Heart right ventricle (tissue), 16 donors: ENCODE measurements at places on chromosomes 7 and 10. TPM values are rescaled to one million over a fixed set of nuclear protein-coding genes. Genes with fewer than 3 reads are reported as not detected.

GHRHR gene
- not detected for total RNA-seq

DNA sequence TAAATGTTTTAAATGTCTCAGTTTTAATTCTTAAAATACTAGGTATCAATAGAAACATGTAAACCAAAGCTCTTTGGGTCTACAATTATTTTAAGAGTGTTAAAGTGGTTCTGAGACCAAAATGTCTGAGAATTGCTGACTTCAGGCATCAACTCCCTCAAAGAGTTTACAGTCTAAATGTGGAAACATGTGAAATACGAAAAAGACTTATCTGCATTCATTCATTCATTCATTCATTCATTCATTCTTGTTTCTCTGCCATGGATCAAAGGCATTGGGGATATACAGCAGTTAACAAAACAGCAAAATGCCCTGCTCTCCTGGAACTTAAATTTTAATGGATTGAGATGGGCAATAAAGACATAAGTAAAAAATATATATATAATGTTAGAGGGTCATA, 69.8 kb downstream of the BLNK start:
- H3K4me1 ChIP-seq = no peaks in the 10 kb centered on the region
- no peak overlapping the region for H3K4me3 ChIP-seq
- H3K36me3 ChIP-seq = peaks cover 10% of the 10 kb centered on the region
- no peak overlapping the region for H3K27ac ChIP-seq
- H3K27me3 ChIP-seq = no peaks in the 10 kb centered on the region

- no peak overlapping the region for H3K4me3 ChIP-seq
- no peaks in the 10 kb centered on the region for H3K36me3 ChIP-seq
- no peaks in the 10 kb centered on the region for H3K4me1 ChIP-seq
- no peak for DNase-seq
- no peak overlapping the region for H3K27ac ChIP-seq
Observed at GRCh38 chr10:103931603-103932002, 13.6 kb upstream of the STN1 start.

GRCh38 chr7:42241424-42241823, 4.4 kb upstream of the GLI3 start:
- H3K4me3 ChIP-seq = no peak overlapping the region
- H3K27ac ChIP-seq = no peak overlapping the region
- no peak for DNase-seq
- no peaks in the 10 kb centered on the region for H3K27me3 ChIP-seq
- no peaks in the 10 kb centered on the region for H3K36me3 ChIP-seq

GRCh38 chr10:6269953-6270867, 67.5 kb downstream of the PFKFB3 start:
- DNase-seq = no peak
- H3K27me3 ChIP-seq = no peaks in the 10 kb centered on the region
- H3K27ac ChIP-seq = no peak overlapping the region
- H3K4me3 ChIP-seq = no peak overlapping the region

- peaks cover 51% of the 10 kb centered on the region for H3K4me1 ChIP-seq
- H3K27me3 ChIP-seq = no peaks in the 10 kb centered on the region
- H3K36me3 ChIP-seq = no peaks in the 10 kb centered on the region
- H3K27ac ChIP-seq = no peak overlapping the region
Observed at GRCh38 chr7:69656077-69656476, 57.8 kb downstream of the AUTS2 start.

GRCh38 chr10:34651416-34652195, 163.5 kb downstream of the PARD3 start:
- H3K4me3 ChIP-seq = no peak overlapping the region
- no peaks in the 10 kb centered on the region for H3K36me3 ChIP-seq
- DNase-seq = no peak

- H3K27me3 ChIP-seq = no peaks in the 10 kb centered on the region
- H3K4me3 ChIP-seq = no peak overlapping the region
- H3K4me1 ChIP-seq = no peaks in the 10 kb centered on the region
- no peak overlapping the region for H3K27ac ChIP-seq
Observed at GRCh38 chr10:60466267-60467201, 76.9 kb upstream of the ANK3 start.
